ENCODE measurements at places on chromosomes 12 and 14.

DNA sequence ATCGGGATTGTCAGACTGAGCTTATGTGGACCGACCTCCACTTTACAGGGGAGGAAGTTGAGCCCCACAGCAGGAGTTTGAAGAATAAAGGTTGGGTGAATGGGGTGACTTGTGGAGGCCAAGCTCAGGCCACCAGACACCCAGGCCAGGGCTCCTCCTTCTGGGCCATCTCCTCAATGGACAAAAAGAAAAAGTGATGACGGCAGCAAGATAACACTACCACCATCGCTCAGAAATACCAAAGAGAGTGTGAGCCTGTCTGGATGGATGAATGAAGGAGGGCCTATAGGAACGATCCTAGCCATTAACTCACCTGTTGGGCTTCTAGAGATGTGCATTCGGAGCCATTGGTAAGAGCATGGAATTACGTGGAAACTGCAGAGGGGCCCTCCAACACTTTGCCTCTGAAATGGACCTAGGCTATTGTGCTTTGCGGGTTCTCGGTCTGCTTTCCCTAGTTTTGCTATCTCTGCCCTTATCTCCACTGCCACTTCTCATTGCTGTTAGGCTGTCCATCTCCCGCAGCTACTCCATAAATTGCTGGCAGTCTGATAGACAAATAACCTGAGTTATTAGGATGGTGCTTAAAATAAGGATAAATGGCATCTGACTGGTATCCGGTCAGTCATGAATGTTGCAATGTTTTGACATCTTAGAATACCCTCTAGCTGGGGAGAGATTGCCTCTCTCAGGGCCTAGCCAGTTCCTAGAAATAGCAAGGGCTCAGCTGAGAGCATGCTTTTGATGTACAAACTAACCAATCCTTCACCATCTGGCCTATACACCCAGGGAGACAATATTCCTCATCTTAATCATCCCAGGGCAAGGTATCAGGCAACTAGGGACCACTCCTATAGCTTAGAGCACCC lies 9.6 kb upstream of the PLEK2 start:
- no peak for DNase-seq

GRCh38 chr12:3229577-3229976 lies 152.4 kb downstream of the TSPAN9 start:
- no peak for DNase-seq

DNA sequence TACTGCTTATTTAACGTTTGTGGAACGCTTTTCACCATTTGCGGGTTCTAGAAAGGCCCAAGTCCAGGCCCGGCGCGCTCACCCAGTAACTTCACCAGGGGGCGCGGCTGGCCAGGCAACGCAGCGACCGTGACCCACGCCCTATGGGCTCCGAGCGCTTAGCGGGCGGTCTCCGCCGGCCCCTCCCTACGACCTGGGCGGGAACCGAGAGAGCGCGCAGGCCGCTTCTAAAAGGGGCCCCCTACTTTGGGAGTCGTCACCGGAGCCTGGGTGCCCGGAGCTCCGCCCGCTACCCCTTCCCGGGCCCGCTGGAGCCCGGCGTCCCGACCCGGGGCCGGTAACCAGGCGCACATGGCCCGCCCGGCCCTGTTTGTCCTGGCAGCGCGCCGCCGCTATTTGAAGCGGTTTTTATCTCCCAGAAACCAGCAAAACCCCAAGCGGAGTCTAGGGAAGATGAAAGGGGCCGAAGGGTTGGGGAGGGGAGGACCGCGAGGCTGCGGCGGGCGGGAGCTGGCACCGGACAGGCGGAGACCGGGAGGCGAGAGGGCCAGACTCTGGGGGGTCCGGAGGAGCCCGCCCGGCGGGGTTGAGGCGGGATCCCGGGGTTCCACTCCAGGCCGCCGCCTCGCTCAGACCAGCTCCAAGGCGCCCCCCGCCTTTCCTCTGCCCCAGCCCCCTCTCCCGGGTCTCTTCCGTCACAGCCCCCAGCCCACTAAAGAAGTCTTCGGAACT lies 3.5 kb upstream of the AAAS start:
- DNase-seq, result peak; percentile 95

DNA sequence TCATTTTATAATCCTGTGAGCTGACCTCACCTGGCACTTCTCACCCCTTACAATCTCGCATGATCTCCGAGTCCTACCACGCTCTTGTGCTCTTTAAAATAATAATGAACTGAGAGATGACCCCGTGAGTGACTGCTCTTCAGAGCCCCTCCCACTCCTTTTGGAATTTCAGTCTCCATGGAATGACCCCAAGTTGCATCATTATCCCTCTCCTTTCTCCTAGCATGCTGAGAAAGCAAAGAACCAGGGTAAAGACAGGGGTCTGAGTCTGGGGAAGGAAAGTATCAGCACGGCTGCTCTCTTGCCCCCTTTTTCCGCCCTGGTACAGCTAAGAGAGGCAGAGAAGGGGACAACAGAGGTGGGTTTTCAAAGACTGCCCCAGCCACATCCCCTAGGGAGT lies 178.3 kb upstream of the PLEKHA5 start:
- DNase-seq, result no peak

- DNase-seq, result no peak
These were observed 288.7 kb downstream of the NAV3 start for GRCh38 chr12:78119351-78119918.

DNA sequence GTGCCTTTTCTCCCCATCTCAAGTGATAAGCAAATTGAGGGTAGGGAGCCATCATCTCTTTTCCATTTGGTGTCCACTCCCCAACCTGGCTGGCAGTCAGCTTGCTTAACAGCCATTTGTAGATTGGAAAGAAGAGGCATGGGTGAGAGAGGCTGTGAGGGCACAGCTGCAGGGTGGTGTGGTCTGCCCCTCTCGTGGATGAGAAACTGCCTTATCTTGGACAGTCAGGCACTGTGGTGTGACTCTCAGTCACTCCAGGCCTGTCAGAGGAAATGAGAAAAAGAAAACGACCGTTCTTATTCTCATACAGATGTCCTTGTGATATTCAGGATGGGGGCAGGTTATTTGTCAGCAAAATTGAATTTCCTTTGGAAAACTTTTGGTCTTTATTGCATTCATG lies 65.1 kb upstream of the SRSF5 start:
- DNase-seq, result no peak

- DNase-seq, result no peak
These were observed 12.8 kb downstream of the PSMA6 start for GRCh38 chr14:35304812-35305462.

Measured in astrocyte of the hippocampus (primary cell).